ENCODE measurements at places on chromosomes 3 and 15.

- no peak for DNase-seq
Measured at GRCh38 chr3:157127831-157128767, 31.8 kb downstream of the CCNL1 start.

DNA sequence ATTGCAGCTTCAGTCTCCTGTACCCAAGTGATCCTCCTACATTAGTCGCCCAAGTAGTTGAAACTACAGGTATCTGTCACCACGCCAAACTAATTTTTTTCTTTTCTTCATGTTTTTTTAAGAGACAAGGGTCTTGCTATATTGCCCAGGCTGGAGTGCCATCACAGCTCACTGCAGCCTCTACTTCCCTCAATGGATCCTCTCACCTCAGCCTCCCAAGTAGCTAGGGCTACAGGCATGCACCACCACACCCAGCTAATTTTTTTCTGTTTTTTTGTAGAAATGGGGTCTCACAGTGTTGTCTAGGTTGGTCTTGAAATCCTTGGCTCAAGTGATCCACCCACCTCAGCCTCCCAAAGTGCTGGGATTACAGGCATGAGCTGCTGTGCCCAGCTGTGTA is 89.5 kb downstream of the ZNF609 start:
- no peak for DNase-seq

GRCh38 chr3:125591116-125591760 is 4.1 kb downstream of the OSBPL11 start:
- no peak for DNase-seq

GRCh38 chr15:71889385-71889784 is 79.0 kb downstream of the NR2E3 start:
- no peak for DNase-seq

- peak; percentile 45 for DNase-seq
Measured at GRCh38 chr3:44966795-44967278, 9.1 kb downstream of the ZDHHC3 start.

DNA sequence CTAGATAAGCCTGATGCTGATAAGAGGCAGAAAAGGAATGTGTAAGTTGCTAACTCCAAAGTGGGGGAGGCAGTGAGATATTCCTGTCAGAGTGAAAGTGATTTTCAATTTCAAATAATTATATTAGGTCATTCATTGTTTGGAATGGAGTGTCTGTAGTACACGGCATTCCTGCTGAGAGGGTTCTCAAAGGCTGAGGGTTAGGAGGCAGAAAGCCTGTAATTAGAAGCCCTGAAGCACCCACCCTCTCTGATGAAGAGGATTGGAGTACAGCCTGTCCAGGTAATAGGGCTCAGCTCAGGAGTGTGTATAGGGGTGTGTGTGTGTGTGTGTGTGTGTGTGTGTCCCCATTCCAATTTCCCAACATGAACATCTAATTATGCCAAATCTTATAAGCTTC is 486.8 kb downstream of the MAGI1 start:
- no peak for DNase-seq

DNA sequence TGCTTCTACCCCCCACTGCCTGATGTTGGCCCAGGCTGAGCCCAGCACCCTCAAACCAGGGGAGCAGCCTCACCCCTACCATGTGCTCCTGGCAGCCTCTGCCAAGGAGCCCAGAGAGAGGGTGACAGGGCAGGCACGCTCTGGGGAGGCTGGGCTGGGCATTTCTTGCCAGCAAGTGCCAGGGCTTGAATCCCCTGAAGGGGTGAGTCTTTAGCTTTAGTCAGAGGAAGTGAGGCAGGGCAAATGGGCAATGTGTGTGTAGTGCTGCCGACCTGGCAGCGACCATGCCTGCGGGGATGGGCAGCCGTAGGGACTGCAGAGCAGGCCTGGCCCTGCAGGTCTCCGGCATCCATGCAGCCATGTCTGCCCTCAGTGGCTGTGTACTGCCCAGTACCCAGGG is 18.1 kb downstream of the DUSP7 start:
- no peak for DNase-seq

GRCh38 chr3:77052051-77052501 is 12.2 kb downstream of the ROBO2 start:
- no peak for DNase-seq

DNA sequence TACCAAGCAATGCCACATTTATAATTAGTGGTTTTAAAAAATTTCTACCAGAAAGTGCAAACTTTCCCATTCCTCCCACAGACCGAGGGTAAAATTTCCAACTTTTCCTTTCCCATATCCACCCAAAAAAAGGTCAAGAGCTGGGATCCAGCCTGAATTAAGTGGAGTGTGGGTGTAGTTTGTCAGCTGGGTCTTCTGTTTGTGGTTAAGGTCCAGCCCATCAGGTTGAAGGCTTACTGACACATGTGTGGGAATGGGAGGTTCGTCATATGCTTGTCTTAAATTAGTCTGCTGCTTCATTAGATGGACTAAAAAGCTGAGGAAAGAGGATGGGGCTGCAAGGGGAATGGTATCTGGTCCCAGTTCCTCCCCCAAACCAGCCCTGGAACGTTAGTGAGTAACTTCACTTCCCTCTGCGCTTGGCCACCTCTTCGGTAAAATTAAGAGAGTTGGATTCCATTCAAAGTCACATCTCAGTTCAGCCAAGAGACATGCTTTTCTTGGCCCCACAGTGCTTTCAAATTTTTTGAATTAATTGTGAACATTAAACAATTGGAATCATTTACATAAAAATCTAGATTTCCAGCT is 59.0 kb upstream of the PLCL2 start:
- DNase-seq, result no peak

DNA sequence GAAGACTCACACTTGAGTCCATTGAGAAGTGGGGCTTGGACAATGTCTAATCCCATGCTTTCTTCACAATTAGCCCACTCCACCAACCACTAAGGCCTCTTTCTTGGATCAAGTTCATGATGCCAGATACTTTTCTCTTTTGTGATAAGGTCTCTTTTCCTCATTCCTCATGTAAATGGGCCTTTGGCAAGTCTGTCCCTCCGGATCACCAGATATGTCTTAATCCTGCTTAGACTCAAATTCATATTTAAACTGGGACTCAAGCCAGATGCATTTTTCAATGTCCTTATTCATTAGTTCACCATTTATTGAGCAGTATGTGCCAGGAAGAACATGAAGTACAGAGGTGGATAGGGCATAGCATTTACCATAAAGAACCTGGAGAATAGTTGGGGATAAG is 671.1 kb downstream of the TBL1XR1 start:
- no peak for DNase-seq

GRCh38 chr3:63991666-63992065 is 31.6 kb downstream of the PSMD6 start:
- DNase-seq, result no peak

GRCh38 chr15:92970656-92971055 is 70.5 kb downstream of the CHD2 start:
- no peak for DNase-seq

DNA sequence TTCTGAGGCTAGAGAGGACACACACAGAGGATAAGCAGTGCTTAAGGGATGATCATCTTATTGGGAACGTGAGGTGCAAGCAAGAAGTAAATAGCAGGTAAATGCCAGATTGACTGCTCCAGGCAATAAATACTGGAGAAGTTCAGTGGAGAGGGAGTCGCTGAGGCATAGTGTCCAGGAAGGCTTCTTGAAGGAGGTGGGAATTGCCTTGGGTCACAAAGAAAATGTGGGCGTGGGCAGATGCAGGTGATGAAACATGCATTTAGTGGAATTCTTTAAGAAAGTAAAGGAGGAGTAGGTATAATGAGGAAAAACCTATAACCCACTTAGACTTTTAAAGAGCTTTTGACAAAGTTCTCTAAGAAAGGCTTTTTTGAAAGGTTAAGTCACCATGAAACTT is 7.4 kb upstream of the SEMA5B start:
- DNase-seq, result no peak

GRCh38 chr15:93178371-93178770 is 89.4 kb upstream of the RGMA start:
- no peak for DNase-seq

- no peak for DNase-seq
Measured at GRCh38 chr3:101284757-101285156, 35.6 kb downstream of the IMPG2 start.

GRCh38 chr3:138043266-138044029 is 33.5 kb downstream of the CLDN18 start:
- DNase-seq, result no peak

DNA sequence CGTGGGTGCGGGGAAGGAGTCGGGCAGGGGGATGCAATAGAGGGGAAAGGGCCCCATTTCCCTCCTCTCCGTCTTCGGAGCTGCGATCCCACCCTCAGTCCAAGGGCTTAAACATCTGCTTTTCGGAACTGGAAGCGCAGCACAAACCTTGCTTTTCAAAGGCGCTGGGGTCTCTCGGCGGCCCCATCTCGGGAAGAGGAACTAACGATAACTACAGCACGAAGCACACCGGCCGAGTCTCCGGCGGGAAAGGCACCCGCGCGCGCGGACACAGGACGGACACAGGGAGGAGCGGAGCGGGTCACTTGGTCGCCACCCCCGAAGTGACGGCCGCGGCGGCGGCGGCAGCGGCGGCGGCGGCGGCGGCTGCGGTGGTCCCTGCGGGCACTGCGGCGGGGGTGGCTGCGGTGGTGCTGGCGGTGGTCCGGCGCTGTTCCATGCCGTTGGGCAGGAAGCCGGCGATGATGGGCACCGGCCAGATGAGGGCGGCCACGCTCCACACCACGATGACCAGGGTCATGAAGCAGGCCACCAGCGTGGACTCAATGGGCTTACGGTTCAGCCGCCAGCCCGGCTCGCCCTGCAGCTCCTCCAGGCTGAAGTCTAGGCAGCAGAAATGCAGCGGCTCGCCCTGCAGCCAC is 1.1 kb downstream of the TMEM158 start:
- DNase-seq, result no peak

GRCh38 chr15:47374222-47374621 is 343.1 kb upstream of the SEMA6D start:
- DNase-seq, result no peak

- DNase-seq, result no peak
Measured at GRCh38 chr3:150145659-150146058, 175.0 kb upstream of the PFN2 start.

- DNase-seq, result no peak
Measured at GRCh38 chr3:128318275-128318941, 148.3 kb downstream of the DNAJB8 start.

- no peak for DNase-seq
Measured at GRCh38 chr15:79432345-79433275, 474 bp downstream of the MINAR1 start.

- DNase-seq, result no peak
Measured at GRCh38 chr3:77313843-77314242, 273.9 kb downstream of the ROBO2 start.

DNA sequence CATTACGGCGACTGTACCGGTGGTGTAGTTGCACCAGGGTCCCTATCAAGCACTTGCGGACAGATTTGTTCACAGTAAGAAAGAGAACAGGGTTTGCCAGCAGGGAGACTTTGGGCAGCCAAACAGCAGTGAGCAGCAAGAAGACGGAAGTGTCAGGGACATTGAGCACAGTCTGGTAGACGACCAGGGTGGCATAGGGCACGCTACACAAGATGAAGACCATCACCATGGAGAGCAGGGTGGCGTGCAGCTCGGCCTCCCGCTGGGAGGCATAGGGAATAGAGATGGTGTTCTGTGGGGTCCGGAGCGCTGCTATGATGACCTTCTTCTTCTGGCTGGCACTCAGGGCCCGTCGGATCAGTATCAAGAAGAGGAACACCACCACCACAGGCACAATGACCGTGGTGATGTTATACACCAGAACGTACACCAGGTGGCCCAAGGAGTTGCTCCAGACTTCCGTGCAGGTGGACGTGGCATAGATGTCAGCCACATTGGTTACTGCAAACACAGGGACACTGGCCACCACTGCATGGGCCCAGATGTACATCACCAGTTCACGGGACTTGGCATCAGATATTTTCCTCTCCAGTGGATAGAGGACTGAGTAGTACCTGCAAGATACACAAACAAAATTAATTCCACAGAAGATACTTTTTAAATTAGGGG is 19.1 kb upstream of the FSIP1 start:
- DNase-seq, result no peak

DNA sequence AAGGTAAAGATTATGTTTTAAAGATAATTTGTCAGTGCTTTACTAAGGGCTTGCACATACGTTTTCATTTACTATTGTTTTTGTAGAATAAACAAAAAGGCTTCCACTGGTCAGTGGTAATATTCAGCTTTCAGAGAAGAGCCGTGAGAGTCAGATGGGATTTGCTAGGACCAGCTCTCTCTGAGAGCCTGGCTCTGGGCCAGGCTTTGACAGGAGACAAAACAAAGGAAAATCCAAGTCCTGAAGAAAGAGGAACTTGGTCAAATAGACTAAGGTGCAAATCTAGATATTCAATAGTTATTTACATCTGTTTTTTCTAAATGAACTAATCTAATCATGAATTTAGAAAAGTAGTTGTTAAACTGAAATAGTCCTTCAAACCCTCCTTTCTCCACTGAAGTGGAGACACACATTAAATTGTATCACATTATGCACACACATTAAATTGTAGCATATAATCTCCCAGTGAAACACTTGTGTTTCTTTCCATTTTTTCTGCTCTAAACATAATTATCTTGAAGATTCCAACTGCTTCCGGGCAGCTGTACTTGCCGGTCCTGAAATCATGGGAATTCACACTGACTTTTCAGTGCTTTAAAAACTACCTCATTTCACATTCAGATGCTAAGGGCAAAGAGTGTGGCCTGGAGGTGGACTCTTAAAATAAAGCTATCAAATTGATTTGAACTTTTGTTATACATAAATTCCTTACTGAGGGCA is 55.1 kb upstream of the FILIP1L start:
- DNase-seq, result no peak

DNA sequence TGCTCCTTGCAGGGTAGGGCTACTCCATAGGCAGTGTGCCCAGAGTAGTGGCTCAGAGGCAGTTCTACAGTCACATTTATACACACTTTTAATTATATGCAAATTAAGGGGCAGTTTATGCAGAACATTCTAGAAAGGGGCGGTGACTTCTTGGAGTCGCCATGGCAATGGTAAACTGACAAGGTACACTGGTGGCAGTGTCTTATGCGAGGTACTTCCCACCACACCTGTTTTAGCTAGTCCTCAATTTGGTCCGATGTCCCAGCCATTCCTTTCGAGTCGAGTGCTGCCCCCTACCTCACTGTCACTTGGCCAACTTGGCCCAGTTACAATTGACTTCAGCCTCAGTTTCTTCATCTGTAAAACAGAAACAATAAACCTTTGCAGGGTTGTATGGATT is 3.8 kb upstream of the IRAK2 start:
- DNase-seq, result no peak

- DNase-seq, result no peak
Measured at GRCh38 chr15:27902680-27903385, 196.3 kb downstream of the OCA2 start.

GRCh38 chr15:74790080-74790916 is 8.4 kb downstream of the CSK start:
- peak; percentile 79 for DNase-seq

All from KG1 (cell line).